ENCODE measurements at places on chromosomes 5 and 9.

GRCh38 chr9:12817702-12818101 is 42.9 kb downstream of the LURAP1L start:
- peak; percentile 35 for DNase-seq

DNA sequence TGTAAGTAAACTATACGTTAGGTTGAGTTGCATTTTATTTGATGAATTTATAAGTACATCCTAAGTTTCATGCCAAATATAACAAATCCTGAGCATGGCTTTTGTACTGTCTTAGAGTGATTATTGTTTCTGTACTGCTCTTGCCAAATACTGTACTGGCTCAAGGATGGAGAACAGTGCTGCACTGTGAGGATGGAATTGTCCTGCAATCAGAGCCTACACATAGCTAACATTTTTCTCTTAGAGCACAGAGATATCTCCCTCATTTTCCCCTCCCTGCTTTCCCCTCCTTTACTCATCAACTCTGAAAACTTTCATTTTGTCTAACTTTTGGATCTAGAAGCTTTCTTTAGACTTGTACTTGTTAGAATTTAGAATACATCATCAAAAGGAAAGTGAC is 28.3 kb downstream of the LRRC70 start:
- no peak for DNase-seq

DNA sequence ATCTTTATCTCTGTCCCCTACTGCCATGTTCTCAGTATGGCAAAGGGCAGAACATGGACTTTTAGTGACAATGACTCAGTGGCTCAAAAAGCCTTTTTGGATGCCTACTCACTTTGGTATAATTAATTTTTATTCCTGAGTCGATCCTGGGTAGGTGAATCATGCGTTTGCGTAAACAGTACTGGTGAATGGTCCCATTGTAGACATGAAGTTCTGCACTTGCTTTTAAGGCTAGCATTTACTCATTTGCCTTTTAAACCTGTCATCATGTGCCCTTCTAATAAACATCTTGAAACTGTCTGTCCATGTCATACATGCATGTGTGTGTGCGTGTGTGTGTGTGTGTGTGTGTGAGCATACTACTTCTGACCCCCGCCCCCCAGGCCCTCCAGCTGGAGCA is 223.0 kb downstream of the AUH start:
- DNase-seq = no peak

- no peak for DNase-seq
These were observed 355.1 kb upstream of the GRIA1 start for GRCh38 chr5:153135411-153135810.

DNA sequence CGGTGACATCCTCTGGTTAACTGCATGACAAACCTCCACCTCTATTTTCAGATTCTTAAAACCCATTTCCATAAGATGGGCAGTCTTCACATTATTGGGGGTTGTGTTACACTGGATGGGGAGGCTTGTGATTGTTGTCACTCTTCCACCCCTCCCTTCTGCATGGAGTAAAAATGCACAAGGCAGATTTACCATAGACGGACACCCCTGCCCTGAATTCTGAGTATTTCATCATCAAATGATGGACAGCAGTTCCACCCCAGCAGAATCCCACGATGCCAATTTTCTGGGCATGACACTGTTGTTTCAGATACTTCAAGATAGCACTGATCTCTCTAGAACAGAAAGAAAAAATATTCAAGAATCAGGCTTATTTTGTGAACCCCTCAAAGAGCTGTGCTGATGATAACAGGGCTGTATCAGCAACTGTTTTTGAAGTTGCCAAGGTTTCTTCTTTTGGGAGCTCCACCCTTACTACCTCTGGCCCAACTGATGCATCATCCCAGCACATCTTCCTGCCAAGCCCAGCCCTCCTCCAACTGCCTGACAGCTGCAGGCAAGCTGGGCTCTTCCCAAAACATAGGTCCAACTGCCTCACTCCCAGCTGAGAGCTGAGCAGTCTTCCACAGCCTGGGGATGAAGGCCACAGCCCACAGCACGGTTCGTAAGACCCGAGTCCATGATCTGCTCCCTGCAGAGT is 21.4 kb downstream of the CMBL start:
- no peak for DNase-seq

DNA sequence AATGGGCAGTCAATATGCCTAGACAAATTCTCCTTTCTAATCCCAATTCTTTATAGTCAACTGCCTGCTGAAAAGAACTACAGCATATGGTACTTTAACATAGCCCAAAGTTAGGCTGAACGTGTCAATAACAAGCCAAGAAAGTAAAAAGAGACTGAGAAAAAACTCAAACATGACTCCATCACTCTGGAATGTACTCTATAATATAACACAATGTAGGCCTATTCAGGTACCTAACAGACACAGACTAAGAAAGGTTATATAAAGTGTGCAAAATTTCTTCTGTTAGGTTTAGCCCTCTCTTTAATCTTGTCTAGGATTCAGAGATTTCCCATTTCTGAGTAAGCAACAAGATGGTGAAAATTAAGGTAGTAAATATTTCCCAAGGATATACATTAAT is 209.7 kb upstream of the PRR16 start:
- DNase-seq = no peak

DNA sequence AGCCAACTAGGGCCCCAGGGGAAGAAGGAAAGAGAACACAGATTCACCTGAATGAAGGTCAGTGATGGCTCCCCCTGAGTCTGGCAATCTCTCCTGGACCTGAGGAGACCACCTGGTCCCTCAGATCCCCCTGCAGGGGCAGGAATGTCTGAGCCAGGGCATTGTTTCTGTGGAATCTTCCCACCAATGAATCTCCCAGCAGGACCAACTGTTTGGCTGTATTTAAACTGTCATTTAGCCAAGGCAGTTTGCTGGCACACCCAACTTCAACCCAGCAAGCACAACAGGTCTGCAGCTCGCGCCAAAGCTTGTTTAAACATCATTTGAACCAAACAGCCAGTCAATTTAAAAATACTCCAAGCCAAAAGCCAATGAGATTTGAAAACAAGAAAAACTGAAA is 92.6 kb downstream of the SH3TC2 start:
- no peak for DNase-seq

All from NCI-H526 (cell line).